ENCODE measurements at places on chromosomes 7 and 10. TPM values are rescaled to one million over a fixed set of nuclear protein-coding genes. Genes with fewer than 3 reads are reported as not detected.

DNA sequence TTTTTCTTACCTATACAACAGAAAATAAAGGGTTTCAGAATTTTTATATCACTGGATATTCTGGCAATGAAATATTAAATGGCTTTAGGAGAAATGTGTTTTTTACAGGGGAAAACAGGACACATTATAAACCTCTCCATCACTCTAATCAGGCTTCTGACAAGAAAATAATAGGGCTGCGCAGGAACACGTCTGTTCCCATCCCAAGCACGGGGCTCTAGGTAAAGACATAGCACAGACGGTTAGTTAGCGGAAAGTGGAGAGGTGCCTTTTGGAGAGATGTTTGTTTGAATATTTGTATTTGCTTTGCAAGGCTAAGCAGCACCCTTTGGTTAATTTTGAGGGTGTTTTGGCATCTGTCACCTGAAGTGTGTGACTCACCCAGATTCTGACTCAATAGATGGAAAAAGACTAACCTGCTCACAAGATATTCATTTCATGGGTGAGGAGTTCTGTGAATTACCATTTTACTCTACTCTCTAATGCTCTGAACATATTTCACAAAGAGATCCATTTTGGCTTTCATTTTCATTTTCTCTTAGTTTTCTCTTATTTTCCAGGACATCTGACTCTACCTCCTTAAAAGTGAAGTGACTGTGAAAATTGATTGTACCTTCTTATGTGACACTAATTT, 174.5 kb upstream of the AKR1E2 start:
- no peak for DNase-seq

DNA sequence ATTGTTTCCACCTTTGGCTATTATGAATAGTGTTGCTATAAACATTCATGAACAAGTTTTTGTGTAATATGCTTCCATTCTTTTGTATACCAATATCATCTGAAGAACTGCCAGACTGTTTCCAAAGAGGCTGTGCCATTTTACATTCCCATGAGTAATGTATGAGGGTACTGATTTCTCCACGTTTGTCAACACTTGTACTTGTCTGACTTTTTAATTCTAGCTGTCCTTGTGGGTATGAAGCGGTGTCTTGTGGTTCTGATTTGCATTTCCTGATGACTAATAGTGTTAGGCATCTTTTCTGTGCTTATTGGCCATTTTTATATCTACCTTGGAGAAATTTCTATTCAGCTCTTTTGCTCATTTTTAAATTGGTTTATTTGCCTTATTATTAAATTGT, 52.8 kb downstream of the LSMEM1 start:
- DNase-seq: no peak

GRCh38 chr10:78520737-78521430, 487.2 kb downstream of the RPS24 start:
- no peak for DNase-seq

GRCh38 chr10:88361995-88362807, 220.9 kb downstream of the RNLS start:
- DNase-seq: no peak

RTKN2 gene
- total RNA-seq: 0.26 TPM

CHST15 gene
- total RNA-seq: 23.5 TPM

C10orf143 gene
- 4.8 TPM for total RNA-seq
